ENCODE measurements at places on chromosomes 3 and 15.

DNA sequence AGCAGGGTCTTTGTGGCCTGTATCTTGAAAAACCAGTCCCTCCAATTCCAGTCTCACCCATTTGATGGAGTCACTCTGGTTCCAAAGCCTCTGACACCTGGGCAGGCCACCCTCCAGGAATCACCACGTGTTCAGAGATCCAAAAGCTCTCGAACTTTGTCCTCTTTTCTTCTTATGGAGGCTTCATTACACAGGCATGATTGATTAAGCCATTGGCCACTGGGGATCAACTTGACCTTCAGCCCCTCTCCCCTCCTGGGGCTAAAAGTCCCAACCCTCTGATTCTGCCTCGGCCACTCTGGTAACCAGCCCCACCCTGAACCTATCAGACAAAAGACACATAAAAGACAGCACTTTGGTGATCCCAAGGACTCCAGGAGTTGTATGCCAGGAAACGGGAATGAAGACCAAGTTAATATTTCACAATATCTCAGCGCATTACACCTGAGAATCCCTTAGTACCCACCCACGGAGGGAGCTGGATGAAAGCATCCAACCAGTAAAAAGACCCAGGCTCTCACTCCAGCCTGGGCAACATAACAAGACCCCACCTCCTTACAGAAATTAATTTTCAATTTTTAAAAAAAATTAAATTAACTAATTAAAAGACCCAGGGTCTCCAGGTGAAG is 23.0 kb upstream of the SSUH2 start:
- no peak for DNase-seq

GRCh38 chr3:128875556-128876120 is 3.8 kb upstream of the ACAD9 start:
- DNase-seq, result peak; percentile 23

DNA sequence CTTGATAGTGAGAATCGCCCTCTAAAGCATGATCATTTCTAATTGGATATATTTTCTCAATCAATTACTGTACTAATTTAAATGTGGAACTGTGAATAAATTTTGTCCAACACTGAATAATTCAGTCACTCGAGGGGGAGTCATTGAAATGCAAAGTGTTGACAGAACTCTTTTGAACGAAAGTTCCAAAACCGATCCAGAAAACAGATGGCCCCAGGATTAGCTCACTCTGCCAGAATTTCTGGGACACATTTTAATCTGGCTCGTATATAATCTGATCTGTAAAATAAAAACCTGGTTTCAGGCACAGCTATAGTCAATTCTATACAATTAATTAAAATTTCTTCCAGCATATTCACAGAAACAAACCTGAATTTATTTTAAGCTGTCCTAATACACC is 580.4 kb downstream of the ROBO1 start:
- no peak for DNase-seq

GRCh38 chr3:138327831-138328230 is 1.8 kb downstream of the NME9 start:
- DNase-seq, result no peak

DNA sequence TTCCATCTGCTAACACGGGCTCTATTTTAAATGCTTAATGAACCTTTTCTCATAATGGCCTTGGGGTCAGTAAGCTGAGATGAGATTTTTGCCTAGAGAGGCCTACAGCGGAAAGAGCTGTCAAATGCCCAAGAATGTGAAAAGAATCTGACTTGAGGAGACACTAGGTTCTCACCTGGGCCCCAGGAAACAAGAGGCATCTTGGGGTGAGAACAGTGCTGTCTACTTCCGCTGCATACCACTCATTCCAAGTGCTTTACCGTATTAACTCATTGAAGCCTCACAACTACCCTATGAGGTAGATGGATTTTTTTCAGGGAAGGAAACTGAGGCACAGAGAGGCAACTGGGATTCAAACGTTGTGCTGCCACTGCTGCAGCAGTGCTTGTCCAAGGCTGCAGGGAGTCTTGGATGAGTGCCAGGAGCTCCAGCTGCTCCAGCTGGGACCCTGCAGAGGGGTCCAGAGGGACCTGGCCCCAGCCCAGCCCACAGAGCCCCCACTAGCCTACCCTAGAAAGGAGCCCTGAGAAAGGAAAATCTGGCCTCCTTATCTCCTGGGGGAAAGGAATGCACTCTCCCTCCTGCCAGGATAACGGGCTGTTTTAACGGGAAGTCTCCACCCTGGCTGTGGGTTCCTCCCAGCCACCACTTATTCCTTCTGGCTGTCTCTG is 68.4 kb downstream of the SLC12A8 start:
- no peak for DNase-seq

- DNase-seq, result no peak
Observed at GRCh38 chr15:51312166-51313073, 26.0 kb downstream of the CYP19A1 start.

- no peak for DNase-seq
Observed at GRCh38 chr15:85488997-85489396, 108.6 kb downstream of the AKAP13 start.

- DNase-seq, result no peak
Observed at GRCh38 chr15:31799715-31800321, 230.5 kb upstream of the CHRNA7 start.

GRCh38 chr3:89113893-89114840 is 6.7 kb downstream of the EPHA3 start:
- DNase-seq, result peak; percentile 56

DNA sequence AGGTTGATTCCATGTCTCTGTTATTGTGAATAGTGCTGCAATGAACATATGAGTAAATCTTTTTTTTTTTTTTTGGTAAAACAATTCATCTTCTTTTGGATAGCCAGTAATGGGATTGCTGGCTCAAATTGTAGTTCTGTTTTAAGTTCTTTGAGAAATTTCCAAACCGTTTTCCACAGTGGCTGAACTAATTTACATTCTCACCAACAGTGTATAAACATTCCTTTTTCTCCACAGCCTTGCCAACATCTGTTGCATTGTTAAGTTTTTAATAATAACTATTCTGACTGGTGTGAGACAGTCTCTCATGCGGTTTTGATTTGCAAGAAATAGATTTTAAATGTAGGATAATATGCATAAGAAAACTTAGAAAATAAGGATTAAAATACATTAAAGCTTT is 279.0 kb upstream of the EPHA3 start:
- DNase-seq, result no peak

DNA sequence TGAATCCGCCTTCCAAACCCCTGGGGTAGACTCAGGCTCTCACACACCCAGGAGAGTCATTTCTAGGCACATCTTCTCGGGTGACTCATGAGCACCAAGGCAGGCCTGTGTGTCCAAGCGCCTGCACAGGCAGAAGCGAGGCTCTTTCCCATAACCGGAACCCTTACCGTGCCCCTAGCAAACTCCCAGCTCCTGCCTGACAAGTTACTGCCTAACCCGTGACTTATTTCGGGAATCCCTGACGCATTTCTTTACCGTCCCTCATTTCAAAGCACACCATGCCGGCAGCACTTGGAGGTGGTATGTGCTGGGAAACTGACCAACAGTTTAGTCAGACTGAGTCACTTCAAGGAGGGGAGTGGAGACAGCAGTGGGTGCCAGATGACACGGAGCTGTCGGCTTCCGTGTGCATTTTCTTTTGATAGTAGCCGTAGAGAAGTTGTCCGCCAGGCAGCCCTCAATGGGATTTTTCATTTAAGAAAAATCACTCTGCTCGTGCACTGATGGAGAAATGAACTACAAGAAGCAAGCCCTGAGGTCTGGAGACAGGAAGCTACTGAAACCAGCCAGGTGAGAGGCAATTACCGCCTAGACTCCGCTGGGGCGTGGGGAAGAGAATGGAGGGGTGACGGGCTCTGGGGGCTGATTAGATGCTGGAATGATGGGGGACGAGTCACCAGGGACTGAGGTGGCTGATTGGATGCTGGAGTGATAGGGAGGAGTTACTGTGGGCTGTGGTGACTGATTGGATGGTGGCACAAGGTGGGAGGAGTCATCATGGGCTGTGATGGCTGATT is 17.3 kb upstream of the HRH1 start:
- no peak for DNase-seq

All from neuronal stem cell (in vitro differentiated cells).